Activated CD4-positive, alpha-beta T cell treated with anti-CD3 and anti-CD28 coated beads for 24 hours (primary cell): ENCODE measurements at places on chromosomes 2 and 18.

DNA sequence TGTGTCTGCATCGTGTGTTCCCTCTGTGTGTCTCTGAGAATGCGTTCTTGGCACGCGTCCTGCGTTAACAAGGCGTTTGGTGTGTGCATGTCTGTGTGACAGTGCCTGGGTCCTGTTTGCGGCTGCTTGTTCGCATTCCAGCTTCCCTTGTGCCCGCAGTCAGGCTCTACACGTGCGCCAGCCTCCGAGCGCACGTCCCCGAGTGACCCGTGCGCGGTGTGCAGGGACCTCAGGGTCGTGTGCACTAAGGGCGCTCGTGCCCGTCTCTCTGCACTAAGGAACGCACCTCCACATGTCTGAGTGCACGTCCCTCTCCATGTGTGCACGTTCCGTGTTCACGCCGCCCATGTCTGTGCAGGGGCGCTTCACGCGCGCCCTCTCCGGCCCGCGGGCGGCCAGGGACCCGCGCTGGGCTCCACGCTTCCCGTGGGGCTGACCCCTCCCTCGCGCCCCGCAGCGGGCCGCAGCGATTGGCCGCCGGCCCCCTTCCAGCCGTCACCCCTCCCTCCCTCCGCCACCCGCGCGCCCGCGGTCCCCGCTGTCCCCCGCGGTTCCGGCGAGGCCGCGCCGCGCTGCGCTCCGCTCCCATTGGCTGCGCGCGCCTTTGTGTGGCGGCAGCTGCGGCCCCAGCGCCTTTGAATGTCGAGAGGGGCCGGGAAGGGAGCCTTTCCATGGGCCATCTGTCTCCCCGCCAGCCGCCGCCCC, 229.4 kb downstream of the HAUS1 start:
- no peak for DNase-seq

DNA sequence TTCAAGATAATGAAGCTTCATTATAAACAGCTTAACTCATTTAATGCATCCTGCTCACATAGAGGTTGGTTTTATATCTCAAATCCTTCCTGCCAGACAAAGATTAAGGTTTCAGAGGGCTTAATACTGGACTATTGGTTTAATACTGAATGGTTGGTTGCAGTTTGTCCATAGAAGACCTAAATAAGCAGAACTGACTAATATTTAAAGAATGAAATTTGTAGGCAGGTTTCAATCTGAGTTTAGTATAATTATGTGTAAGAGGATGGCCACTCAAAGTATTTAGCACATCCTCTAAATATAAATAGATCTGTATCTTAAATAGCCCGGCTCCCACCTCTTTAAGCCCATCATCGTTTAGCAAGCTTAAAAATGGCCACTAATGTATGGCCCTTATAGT, 92.5 kb downstream of the EPB41L5 start:
- DNase-seq, result no peak

DNA sequence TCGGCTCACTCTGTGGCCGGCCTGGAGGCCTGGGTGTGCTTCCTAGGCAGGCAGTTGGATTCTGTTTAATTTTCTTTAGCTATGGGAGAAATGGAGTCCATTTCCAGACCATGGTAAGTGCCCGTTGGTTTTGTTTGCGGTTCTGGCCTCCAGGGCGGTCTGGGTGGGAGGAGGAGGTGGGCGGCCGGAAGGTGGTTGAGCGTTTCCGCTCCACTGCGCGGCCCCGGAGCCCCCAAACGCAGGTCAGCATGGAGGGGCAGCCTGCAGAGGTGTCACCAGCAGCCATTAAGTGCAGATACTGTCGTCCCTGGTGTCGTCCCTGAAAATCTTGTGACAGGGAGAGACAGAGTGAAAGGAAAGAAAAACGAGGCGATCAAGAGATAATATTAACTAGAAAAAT, 303.9 kb downstream of the GBX2 start:
- DNase-seq, result no peak

DNA sequence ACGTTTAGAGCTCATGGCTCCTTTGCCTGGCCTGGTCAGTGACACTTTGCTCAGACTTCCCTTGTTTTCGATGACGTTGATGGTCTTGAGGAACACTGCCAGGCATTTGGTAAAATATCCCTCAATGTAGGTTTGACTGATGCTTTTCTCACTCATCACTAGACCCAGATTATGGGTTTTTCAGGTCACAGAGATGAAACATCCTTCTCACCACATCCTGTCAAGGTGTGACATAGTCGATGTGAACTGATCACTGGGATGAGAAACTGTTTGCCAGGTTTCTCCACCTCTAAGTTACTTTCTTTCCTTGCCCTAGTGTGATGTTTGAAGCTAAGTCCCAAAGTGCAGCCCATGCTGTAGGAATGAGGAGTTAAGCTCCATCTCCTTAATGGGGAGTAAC, 81.5 kb downstream of the AFF3 start:
- no peak for DNase-seq

DNA sequence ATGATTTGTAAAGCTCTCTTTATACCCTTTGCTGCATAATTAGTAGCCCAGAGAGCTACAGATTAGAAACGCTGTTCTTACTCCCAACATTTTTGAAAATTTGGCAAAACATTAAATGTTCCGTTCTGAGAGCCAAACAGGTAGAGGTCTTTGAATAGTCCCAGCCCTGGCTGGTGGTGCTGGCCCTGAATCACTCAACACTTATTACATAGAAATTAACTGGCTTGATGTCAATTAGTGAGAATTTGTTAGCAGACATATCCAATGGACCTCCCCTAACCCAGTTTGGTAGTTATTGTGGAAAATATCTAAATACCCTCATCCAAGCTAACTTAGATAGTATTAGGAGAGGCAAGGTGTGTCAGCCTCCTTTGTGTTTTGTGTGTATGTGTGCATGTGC, 440.7 kb downstream of the MTX2 start:
- no peak for DNase-seq

DNA sequence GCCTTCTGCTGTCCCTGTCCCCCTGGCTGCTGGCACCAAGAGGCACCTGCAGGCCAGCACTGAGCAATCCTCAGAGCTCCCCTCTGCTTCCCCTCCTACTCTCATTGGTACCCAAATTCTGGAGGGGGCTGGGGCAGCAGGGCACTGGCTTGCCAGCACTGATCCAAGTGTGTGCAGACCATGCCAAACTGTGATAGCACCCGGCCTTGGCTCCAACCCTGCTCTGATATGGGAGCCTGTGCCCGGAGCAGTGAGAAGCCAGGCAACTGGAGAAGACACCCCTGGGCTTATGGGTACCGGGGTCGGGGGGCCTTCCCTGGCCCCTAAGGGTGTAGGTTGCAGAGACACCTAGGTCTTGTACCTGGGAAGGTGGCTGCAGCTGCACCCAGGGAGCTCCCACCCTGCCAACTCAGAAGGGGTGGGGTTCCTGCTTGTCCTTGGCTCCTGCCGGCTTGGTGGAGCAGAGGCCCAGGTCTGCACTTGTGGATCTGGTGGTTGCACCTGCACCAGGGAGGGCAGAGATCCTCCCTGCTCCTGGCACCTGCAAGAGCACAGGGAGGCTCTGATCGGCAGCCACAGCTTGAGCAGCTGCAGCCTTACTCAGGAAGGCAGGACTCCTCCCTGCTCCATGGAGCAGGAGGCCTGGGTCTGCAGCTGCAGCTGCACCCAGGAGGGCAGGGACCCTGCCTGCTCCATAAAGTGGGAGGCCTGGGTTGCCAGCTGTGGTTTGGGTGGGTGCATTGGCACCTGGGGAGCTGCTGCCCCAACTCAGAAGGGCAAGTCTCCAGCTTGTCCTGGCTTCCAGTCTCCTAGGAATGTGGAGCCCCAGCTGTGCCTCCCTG, 96.3 kb downstream of the BCL2L11 start:
- no peak for DNase-seq

- DNase-seq, result no peak
Measured at GRCh38 chr2:130837175-130837810, 579 bp downstream of the ARHGEF4 start.

- no peak for DNase-seq
Measured at GRCh38 chr18:11872479-11873136, 21.4 kb downstream of the CHMP1B start.
